Esophagus mucosa (tissue), 1 donor: ENCODE measurements at places on chromosomes 6 and 20. TPM values are rescaled to one million over a fixed set of nuclear protein-coding genes. Genes with fewer than 3 reads are reported as not detected.

DNA sequence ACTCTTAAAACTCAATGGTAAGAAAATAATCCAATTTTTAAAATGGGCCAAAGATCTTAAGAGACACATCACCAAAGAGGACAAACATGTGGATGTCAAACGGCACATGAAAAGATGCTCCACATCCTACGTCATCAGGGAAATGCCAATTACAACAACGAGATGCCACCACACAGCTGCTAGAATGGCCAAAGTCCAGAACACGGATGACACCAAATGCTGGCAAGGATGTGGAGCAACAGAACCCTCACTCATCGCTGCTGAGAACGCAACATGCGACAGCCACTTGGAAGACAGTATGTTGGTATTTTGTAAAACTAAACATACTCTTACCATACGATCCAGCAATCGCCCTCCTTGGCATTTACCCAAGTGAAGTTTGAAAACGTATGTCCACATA is 132.8 kb upstream of the CDH4 start:
- ATAC-seq: no peak

GRCh38 chr6:100877851-100878250 is 3.3 kb downstream of the ASCC3 start:
- no peak for ATAC-seq

- peak; percentile 96 for ATAC-seq
Measured at GRCh38 chr6:106194949-106195921, 109.1 kb downstream of the PRDM1 start.

DNA sequence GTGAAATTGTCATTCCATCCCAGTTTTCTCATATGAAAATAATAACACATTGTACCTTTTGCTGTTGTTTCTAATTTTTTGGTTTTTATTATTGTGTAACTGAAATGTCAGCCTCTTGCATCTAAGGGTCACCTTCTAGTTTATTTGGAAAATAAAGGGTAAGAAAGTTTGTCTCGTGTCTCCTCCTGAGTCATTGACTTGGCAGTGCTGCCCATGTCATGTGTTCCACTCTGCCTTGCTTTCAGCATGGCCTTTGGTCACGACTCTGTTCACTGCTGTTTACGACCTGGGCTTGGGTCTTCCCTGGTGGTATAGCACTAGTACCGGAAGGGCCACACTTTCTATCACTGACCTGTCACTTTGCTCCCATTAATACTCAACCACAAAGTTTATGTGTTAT is 171.4 kb upstream of the RSPO3 start:
- ATAC-seq: no peak

The TMEM244 gene
- not detected for total RNA-seq
